Activated T-helper 2 cell treated with anti-CD3 and anti-CD28 coated beads, Interferon-gamma antibody, Interleukin-2, Interleukin-4, amounts not matched to agents 10 μg/mL and 5 μg/mL and 100 μg/mL, durations not matched to agents 14 hours and 24 hours and 36 hours (primary cell): ENCODE measurements at places on chromosomes 13 and 19.

- no peak for DNase-seq
These were observed 849 bp downstream of the GAS6 start for GRCh38 chr13:113862931-113863523.

DNA sequence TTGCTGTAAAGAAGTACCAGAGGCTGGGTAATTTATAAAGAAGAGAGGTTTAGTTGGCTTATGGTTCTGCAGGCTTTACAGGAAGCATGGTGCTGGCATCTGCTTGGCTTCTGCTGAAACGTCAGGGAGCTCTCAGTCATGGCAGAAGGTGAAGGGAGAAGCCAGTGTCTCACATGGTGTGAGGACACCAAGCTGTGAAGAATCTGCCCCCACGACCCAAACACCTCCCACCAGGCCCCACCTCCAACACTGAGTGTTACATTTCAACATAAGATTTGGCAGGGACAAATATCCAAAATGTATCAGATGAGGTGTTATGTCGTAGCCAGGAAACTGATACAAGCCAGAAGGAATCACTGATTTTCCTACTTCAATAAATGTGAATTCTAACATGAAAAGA lies 136.5 kb downstream of the CYSLTR2 start:
- DNase-seq, result no peak

DNA sequence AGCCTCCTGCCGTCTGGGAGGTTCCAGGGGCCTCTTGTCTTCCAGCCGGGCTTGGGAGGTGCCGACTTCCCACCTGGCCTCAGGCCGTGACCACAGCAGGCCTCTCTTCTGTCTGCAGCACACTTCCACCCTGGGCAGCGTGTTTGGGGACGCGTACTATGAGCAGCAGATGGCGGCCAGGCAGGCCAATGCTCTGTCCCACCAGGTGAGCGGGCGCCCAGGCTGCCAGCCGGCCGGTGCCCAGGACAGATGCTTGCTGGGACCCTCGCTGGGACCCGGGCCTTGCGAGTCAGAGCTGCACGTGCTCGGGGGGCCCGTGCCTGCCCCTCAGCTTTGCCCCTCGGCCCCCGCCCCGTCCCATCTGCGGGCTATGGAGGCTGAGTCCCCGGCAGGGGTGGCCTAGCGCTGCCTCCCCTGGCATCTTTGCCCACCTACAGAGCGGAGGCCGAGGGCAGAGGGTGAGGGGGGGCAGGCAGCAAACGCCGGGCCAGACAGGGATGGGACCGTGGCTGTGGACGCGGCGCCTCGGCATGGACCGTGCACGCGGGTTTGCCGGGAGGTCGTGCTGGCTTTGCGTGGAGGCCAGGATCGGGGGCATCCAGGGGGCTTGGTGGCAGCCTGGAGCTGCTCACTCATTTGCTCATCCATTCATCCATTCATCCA lies 16.2 kb downstream of the COMP start:
- no peak for DNase-seq

DNA sequence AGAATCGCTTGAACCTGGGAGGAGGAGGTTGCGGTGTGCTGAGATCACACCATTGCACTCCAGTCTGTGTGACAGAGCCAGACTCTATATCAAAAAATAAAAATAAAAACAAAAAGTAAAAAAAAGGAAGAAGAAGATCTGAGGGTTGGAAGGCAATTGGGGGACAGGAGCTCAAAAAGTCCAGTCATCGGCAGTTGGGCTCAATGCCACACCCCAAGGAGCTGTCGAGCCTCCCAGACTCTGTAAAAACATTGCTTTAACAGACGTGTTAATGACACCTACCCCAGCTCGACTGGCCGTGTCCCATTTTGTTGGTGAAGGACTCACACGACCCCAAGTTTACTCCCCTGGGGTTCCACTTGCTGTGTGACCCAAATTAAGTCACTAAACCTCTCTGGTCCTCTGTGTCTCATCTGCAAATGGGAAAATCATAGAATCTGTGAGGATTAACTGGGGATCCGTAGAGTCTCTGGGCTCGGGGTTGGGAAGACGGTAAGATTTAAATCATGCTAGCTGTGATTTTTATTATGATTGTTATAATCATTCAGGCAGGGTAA lies 7.0 kb downstream of the GNA15 start:
- DNase-seq, result no peak

- no peak for DNase-seq
These were observed 55.4 kb downstream of the INTS6 start for GRCh38 chr13:51397262-51397941.

DNA sequence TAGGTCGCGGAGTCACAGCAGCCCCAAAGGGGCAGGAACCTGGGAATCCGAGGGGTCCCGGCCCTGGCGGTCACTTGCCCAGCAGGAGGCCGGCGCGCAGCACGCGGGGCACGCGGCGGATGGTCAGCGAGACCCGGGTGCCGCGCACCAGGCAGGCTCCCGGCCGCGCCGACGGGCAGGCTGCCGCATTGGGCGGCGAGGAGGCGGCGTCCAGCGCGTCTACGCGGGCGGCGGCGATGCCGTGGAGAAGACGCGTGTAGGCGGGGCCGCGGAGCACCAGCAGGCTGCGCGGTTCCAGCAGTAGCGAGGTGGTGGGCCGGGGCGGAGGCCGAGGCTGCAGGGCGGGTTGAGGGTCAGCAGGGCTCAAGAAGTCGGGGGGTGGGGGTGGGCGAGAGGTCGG lies 607 bp upstream of the SYNE4 start:
- DNase-seq, result peak; percentile 51
